Fibroblast of villous mesenchyme (primary cell): ENCODE measurements at places on chromosomes 5 and 9.

DNA sequence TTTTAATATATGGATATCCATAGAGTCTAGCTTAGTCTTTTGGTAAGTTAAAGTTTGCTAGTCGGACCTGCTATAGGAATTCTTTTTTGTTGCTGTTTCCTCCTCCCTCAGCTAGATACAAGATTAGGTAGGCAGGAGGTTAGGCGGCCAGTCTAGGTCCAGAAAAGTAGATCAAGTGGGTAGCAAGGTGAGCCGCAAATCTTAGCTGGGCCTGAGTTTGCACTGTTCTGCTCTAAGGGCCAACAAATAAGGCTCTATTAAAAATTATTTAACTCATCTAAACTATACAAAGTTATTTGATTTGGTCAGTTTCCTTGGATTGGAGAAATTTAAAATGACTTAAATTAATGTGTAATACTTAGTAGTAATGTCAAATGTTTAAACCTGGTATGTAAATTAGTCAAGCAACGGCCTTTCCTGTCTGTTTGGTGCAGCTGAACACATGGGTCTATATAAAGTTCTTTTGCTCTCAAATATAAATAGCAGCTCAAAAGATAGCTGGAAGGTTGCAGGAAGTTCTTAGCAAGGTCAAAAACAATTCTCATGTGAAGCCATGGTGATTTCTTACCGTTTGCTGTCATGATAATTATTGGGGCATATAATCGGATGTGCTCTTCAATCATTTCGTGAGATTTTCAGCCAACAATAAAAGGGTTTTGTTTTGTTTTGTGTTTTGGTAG, 72.0 kb downstream of the PRKACG start:
- DNase-seq: no peak

GRCh38 chr5:60332244-60333004, 367.5 kb downstream of the DEPDC1B start:
- DNase-seq: peak; percentile 12

GRCh38 chr9:82597241-82598203, 465.4 kb downstream of the RASEF start:
- no peak for DNase-seq

DNA sequence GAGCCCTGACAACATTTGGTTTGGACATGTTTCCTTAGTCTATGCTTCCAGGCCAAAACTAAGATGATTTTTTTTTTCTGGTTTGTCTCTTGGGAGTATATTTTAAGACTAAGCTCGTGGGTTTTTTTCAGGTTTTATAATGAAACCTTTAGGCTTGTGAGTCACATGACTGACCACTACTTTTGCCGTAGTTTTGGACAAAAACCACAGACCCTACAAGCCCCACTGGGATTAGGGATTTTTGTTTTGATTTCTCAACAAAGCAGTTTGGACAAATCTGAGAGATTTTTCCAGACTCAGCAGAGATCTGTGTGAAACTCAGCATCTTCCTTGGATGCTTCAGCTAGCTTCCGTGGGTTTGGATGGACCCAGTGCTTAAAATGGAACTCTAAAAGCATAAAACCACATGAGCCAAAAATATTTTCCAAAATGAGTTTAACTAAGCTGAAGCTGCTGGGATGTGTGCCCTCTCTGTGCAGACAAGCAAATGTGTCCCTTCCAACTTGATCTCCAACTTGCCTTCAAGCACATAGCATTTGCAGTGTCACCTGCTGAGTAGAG, 70.3 kb upstream of the SMIM15 start:
- DNase-seq: peak; percentile 20

DNA sequence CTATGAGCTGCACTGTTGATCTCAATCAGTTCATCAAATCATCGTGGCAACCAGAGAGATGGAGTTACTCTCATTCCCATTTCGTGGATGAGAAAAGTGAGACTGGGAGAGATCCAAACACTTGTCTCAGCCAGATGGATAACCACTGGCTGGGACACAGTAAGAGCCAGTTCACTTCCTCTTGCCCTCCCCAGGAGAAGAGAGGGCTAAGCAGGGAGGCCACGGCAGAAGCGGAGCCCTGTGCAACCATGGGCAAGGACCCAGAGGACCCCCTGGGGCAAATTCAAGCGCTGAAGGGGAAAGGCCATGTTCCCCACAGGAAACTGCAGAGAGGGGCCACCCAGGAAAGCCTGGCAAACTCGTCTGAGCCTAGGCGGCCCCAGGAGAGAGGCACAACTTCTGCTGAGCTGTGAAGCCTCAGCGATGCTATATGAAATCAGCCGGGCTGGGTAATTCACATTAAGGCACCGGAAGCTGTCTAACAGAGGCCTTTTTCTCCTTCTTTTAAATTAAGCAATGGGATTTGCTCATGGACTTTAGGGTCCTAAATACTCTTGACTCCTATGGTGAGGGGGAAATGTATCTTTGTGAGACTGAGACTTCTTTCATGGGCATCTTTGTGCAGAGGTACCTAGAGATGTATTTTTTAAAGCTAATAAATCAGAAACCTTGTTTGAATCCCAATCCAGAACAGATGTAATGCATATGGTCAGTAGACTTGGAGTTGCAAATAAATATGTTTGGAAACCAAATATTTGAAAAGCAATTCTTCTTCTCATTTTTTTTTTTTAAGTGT, 137.1 kb upstream of the SMIM23 start:
- no peak for DNase-seq

GRCh38 chr5:34521628-34522290, 134.4 kb upstream of the RAI14 start:
- DNase-seq: no peak

DNA sequence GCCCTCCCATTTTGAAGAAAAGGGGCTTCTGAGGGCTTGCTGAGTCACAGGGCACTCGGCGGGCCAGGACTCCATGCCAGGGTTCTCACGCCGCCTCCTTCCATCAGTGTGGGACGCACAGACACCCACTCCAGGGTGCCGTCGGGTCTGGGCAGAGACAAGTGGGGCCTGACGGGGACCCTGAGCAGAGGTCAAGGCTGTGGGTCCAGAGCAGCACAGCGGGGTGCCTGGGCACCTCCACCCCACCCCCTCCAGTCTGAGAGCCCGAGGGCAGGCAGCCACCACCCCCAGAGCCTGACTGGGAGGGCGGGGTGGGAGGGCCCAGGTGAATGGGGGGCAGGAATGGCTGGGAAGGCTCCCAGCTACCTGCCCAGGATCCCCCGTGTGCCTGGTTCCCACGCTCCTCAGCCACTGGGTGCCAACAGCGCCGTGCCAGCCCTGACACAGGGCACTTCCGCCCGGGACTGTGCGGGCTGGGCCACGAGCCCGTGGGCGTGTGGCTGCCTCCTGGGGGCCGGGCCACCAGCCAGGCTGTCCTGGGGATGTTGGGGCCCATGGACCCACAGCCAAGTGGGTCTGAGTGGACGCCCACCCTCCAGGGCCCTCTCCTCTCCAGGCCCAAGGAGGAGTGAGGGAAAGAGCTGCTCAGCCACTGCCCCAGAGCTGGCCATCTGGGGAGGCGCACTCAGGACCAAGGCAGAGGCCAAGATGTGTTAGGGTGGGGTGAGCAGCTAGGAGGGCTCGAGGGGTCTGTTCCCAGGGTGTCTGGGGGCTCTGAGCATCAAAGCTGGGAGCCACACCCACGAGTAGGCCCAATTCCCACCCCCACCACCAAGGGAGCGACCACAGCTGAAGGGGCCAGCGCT, 10.1 kb upstream of the NRARP start:
- no peak for DNase-seq
